Stimulated activated CD8-positive, alpha-beta memory T cell treated with anti-CD3 and anti-CD28 coated beads, Interleukin-4, amount 100 ng/mL, for 1 hour (primary cell): ENCODE measurements at places on chromosomes 3 and 15.

DNA sequence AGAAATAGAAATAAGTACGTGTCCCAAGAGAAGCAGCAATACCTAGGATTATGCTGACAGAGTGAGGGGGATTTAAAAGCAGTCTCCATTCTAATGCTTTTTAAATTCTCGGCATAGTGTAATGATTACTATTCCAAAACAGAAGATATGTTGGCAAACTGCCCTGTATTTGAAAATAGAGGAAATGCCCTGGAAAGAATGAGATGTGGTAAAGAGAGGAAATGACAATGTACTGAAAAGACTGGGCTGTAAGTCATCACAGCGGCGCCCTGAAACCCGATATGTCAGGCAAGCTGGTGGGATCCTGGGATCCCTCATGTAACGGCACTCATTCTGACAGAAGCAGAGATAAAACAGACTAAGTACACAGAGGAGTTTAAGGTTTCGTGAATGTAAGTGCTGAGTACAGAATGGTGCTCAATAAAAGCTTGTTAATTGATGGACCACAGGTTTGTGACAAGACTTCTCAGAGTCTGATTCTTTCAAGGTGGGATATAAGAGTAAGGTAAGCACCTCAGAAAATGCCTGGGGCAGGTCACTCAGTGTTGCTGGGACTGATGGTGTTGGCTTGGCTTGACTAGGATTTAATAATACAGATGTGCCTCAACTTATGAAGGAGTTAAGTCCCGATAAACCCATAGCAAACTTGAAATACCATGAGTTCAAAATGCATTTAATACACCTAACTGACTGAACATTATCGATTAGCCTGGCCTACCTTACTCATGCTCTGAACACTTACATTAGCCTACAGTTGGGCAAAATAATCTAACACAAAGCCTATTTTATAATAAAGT, 91.4 kb downstream of the NFKBIZ start:
- DNase-seq = no peak

DNA sequence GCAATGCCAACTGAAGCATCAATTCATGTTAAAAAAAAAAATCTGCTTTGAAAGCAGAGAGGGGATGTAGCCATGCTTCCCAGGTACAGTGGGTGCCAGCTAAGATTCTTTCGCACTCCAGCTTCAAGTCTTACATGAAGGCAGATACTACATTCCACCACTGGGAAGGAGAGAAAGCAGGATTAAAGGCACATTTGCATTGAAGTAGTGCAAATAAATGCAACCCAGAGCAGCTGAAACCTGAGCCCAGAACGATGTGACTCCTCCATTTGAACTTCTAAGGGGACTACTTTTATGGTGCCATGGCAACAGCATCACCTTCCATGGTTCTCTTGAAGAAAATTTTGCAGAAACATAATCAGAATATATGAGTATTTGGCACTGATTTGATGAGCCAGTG, 19.1 kb upstream of the GJD2 start:
- no peak for DNase-seq

DNA sequence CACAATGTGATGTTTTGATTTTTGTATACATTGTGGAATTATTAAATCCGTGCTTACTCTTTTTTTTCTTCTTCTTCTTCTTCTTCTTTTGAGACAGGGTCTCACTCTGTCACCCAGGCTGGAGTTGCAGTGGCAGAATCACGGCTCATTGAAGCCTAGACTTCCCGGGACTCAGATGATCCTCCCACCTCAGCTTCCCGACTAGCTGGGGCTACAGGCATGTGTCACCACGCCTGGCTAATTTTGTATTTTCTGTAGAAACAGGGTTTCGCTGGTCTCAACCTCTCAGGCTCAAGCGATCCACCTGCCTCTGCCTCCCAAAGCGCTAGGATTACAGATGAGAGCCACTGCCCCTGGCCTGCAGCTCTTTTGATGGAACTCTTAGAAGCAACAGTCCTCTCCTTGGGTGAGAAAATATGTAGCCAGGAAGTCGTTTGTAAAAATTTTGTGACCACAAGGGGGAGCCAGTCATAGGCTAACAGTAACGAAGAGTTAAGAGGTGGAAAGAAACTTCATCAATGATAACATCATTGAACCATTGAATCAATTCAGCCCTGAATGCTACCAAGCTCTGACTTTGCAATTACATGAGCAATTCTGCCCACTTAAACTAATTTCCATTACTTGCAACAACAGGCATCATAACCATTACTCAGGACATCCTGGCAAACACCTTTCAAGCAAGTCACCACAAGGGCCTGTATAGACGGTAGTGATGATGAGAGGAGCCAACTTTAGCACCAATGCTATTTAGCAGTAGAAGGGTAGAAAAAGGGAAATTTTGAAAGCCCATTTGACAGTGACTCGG, 16.7 kb upstream of the CMTM7 start:
- DNase-seq = peak; percentile 42

DNA sequence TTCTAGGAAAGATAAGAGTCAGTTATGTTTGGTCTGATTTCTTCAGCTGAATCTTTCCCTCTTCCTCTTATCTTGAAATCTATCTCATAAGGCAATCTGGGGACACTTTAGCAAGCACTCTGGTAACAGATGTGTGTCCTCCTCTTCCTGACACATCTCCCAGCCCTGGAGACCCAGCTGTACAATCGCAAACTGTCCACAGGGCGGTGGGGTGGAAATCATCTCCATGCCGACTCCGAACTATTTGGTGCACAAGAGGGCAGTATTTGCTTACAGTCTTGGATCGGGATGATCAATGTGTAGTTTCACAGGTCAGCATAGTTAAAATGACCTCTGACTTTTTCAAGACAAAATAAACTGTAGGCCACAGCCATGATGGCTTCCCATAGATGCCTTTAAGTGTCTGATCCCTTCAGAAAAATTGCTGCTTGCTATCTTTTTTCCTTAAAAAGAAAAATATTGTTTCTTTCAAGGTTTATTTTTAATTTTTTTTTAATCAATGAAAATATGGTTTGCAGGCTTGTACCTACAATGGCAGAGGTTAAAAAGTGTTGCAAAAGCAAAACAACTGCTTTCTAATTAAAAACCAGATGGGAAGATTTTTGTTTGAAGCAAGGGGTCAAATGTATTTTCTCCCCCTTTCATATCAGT, 17.7 kb downstream of the EEFSEC start:
- no peak for DNase-seq

- DNase-seq = no peak
These were observed 502.0 kb upstream of the CFAP20DC start for GRCh38 chr3:59551834-59552233.

DNA sequence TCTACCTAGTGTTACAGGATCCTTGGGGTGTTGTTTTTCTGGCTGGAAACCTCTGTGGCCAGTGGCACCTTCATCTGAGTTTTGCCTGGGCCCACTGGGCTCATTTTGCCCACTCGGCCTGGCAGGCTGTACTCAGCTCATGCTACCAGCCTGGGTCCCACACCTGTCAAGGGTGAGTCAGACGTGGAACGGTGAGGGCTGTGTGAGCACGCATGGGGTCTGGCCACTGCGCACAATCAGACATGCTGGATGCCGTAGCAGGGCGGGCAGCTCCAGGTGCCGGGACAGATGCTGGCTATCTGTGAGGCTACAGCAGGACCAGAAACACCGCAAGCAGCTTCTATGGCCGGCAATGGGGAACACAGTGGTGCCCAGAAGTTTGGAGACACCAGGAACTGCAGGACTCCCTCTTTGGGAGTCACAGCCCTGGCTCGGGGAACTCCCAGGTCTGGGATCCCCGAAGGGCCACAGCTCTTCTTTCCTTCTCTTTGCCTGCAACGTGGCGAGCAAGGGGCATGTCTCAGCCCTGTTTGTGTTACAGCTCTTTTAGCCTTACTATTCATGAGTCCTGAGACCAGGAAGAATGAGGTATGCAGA, 35.9 kb upstream of the DNAJC13 start:
- DNase-seq = no peak

DNA sequence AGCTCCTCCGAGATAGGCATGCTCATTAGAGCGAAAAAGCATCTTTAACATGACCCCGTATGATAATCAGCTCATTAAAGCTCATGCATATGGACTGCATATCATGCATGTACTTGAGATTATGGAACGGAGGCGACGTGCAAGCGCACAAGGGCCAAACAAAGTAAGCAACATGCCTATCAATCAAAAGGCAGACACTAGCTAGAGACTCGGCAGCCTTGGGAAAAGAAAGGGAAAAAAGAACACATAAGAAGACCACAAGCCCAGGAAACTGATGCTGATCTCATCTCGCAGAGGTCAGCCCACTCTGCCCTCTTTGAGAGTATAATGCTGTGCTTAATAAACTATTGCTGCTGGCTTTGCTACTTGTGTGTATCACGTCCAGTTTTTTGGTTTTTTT, 2.6 kb upstream of the ACOX2 start:
- no peak for DNase-seq

- DNase-seq = no peak
These were observed 137.6 kb downstream of the SI start for GRCh38 chr3:164940745-164941144.

- no peak for DNase-seq
These were observed 647.0 kb upstream of the CFAP20DC start for GRCh38 chr3:59696783-59697182.

- no peak for DNase-seq
These were observed 76.1 kb downstream of the CCR1 start for GRCh38 chr3:46131884-46132450.

DNA sequence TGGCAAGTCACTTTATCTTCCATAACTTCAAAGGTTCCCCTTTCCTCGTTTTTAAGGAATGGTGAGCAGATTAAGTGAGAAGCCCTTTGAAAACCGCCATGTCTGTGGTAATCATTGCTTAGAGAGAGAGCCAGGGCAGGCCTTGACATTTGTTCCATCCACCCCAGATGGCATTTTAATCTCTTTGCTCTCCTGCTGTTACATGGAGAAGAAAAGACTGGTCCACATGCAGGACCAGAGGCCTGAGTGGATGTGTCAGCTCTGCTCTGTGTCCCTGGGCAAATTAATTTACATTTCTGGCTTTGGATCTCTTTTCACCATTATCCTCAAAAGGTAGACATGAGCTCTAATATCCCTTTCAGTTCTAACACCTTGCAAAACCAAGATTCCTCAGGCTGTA, 157.3 kb upstream of the LPP start:
- no peak for DNase-seq

DNA sequence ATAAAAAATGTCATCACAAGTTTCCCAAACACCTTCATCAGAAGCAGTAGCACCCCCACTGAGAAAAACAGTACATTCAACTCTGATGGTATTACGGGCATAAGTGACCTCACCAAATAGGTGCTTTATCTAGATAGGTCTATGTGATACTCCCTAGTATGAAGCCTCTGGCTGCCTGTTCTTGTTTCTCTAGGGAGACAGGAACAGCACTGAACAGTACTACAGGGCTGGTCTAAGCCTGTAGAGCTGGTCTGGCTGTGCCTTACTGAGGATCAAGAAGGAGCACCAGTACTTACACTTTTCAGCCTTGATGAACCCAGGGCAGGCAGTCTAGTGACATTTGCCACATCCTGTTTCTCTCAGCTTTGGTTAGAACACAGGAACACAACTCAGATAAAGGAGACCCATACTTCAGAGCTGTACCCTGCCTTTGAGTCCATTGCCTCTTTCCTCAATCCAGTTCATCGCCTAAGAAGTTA, 35.9 kb downstream of the OXNAD1 start:
- DNase-seq = no peak

- no peak for DNase-seq
These were observed 29.5 kb upstream of the THRB start for GRCh38 chr3:24523988-24524727.
